ENCODE measurements at places on chromosomes 11 and 22.

GRCh38 chr11:6941970-6942369, 15.7 kb downstream of the ZNF215 start:
- no peak for DNase-seq

DNA sequence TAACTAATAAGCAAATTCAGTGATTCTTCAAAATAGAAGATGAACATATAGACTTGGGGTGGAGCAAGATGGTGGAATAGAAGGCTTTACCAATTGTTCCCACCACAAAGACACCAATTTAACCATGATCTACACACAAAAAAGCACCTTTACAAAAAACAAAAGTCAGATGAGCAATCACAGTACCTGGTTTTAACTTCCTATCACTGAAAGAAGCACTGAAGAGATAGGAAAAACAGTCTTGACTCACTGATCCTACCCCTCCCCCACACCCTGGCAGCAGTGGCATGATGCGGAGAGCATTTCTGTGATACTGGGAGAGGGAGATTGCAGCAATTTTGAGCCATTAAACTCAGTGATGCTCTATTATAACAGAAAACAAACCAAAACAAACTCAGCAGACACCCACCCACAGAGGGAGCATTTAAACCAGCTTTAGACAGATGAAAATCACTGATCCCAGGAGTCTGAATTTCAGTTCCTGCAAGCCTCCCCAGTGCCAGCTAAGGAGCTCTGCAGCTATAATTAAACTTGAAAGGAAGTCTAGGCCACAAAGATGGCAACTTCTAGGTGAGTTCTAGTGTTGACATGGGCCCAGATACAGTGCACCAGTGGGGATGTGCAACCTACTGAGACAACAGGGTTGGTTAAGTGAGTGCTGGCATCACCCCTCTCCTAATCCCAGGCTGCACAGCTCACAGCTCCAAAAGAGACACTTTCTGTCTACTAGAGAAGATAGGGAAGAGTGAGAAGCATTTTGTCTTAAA, 161.8 kb upstream of the GRIA4 start:
- no peak for DNase-seq

DNA sequence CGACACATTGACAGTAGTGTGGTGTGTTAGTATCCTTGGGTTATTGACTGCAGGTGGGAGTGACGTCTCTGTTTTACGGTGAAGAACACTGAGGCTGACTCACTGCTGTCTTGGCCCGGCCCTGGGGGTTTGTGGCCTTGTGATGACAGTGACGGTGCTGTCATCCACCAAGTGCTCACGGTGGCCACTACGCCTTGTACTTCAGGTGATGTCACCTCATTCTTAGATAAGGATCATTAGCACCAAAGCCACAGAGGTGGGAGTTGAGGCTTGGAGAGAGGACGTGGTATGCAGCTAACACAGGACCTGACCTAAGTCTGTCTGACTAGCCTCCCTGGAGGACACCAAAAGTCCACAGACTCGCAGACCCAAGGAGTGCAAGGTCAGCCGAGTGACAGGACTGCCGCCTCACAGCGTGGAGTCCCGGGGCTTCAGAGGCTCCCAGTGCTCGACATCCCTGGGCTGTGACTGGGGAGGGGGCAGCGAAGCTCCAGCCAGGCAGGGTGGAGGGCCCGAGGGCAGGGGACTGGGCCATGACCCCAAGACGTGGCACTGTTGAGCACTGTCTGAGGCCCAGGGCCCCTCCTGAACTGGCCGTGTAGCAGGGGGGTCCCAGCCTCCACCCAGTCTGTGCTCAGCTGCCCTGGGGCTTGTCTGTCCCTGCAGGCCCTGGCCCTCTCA, 56.5 kb downstream of the NAT10 start:
- DNase-seq, result peak; percentile 53

GRCh38 chr11:17473071-17473744, 3.4 kb downstream of the ABCC8 start:
- DNase-seq, result no peak

DNA sequence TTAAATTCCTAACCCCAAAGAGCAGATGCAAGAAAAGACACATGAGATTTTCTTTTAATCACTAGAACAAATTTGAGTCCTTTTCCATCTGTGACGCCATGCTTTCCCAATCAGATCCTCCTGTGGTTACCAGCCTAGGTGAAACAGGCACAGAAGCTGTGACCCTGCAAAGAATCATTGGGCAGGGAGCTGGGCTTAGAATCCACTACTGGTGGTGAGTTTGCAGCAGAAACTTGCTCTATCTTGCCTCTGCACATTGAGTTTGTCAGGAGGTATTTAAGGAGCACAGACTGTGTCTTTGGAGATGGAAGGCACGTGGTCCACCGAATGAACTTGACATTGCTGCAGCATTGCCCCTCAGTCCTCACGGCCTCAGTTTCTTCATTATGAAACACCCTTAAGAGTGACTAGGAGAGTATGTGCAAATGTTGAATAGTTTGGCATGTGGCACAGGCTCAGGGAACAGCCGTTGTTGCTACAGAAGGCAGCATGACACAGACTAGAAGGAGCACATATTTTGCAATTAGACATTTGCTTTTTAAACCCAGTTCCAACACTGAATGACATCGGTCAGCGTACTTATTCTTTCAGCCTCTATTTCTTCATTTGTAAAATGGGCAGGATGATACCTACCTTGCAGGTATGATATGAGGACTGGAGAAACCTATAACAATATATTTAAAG, 127.6 kb downstream of the DBX1 start:
- no peak for DNase-seq

GRCh38 chr11:66715346-66716085, 13.5 kb downstream of the SPTBN2 start:
- no peak for DNase-seq

DNA sequence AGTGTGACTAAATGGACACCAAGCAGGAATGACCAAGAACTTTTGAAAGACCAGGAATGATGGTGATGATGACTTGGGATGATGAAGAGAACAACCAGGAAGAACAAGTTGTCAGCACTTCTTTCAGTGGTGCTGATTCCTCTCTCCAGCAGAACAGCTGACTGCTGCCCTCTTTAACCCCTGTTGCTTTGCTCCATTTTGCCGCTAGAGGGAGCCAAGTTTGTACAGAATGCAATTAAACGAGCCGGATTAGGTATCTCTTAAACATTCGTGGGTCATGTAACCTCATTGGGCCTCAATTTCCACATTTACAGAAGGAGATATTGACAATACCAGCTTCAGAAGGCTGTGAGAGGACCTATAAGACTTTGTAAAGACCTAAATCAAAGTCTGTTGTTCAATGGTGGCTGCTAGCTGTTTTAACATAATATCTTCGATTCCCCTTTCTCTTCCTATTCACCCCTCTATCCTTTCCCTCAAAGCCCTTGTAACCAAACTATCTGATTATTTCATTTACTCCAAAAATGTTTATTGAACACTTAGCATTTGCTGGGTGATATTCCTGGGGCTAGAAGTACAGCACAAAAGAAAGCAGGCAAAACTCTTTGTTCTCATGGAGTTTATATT, 1.9 kb downstream of the OR4S1 start:
- peak; percentile 34 for DNase-seq

GRCh38 chr11:34911676-34912075, 4.5 kb downstream of the APIP start:
- DNase-seq, result no peak

GRCh38 chr11:109884501-109884900, 208.7 kb upstream of the ZC3H12C start:
- DNase-seq, result no peak

DNA sequence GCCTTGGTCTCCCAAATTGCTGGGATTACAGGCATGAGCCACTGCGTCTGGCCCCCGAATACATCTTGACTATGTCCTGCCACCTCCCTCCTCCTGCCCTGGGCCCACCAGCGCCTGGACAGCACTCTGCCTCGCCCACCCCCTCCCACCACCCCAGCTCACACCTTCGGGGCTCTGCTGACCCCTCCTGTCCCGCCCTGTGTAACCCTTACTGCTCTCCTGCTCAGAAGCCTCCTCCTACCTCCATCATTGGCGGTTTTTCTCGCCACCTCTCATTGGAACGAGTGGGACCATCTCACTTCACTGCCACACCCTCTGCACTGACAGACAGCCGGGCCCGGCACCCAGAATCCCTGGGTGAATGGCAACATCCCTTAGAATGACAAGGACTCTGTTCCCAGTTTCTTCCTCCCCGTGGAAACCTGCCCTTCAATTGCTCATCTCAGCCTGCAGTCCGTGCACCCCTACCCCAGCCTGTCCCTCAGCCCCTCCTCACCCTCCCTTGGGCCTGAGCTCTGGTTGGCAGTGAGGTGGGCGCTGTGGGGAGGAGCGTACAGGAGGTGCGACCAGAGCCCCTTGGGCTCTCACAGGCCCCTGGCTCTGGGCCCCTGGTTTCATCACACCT, 32.2 kb downstream of the LRRC74B start:
- no peak for DNase-seq

- no peak for DNase-seq
Measured at GRCh38 chr11:109704432-109704831, 282.4 kb downstream of the C11orf87 start.

DNA sequence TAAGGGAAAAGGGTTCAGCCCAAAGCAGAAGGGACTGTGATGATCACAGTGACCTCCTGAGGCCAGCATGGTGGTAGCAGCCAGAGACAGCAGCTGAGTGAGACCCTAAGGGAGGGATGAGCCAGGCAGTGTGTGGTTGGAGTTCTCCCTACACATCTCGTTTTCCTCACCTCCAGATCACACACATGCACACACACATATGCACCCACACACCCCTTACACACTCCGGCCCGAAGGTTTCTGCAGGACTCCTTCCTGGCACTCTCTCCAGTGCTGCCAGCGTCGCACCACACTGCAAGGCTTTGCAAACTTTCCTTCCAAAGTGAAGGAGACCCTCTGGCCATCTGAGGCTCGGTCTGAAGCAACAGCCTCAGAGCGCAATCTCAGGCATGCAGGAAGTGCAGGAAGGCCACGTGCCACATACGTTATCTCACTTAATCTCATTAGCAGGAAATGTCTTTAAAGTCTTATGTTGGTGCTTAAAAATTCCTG, 26.9 kb upstream of the TP53I11 start:
- DNase-seq, result peak; percentile 65

DNA sequence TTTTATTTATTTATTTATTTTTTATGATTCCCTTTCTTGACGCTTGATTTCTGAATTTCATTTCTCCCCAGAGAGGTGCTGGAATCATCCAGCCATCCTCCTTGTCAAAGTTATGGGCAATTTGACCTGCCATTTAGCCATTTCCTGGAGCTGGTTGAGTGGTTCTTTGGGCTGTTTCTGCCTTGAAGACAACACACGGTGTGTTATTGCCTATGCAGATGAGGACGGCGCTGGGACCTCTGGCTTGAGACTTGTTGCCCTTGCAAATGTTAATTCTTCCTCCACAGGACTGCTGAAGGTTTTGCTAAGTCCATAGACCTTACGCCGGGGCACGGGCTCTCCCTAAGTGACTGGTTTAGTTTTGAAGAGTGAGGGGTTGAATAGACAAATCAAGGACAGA, 147.9 kb upstream of the PLET1 start:
- no peak for DNase-seq

DNA sequence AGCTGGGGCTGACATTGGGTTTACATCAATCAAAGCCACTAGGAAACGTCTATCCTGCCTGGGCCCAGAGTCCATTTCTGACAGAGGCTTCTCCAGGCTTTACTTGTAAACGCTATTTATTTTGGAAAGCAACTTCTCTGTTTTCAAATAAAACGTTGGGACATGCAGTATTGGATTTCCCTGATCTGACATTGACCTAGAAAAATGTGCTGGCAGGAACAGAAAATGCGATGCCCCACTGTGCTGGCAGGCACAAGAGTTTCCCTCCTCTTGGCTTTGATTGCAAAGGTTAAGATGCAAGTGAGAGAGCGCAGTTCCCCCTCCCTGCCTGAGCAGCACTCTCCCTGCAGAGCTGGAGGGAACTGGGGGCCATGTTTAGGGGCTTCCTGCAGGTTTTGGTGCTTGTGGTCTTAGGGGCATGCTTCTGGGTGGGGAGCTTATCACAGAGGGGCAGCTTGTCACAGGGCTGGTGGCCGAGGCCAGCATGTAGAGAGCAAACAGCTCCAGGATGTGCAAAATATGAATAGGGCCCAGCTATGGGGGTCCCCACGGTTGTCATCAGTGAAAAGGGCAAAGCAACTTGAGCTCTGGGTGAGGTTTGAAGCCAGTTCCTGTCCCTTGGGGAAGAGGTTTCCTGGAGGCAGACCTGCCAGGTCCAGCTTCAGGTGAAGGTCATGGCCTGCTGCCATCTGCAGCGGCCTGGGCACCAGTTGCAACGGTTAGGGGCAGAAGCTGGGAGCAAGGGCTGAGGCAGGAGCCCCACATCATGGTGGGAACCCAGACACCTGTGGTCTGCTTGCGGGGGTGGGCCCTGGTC, 42.3 kb upstream of the DKK3 start:
- DNase-seq, result no peak

GRCh38 chr11:122220321-122220720, 104.3 kb upstream of the BLID start:
- no peak for DNase-seq

GRCh38 chr22:50526108-50526833, 873 bp upstream of the SCO2 start:
- DNase-seq, result peak; percentile 73

- no peak for DNase-seq
Measured at GRCh38 chr11:117449111-117449693, 121.5 kb downstream of the CEP164 start.

GRCh38 chr11:123973816-123974215, 3.8 kb downstream of the OR10S1 start:
- no peak for DNase-seq

DNA sequence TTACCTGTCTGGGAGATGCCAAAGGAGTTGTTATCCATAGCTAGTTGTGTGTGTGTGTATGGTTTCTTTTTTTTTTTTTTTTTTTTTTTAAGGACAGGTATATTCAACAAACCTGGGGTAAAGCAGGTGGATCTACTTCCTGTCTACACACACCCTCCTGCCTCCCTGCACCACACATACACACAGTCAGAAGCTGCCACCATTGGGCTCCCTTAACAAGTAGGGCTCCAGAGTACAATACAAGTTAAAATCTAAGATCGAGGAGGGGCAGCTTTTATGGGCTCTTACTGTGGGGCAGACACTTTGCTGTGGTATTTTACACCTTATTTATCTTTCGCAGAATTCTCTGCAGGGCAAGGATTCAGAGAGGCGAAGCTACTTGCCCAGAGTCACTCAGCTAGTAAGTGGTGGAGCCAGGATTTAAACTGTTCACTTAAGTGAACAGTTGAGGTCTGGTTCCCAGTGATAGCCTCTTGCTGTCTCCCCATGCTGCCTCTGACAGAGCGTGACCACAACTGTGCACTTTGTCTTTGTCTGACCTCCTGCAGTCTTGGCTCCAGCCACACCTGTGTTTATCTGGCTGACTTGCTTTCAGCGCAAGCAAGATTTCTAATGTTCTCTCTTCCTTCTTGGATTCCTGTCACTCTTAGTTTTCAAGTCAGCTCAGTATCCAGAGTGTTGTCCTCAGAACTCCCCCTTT, 135.0 kb downstream of the CSNK2A3 start:
- no peak for DNase-seq

GRCh38 chr22:44975427-44976262, 34.2 kb downstream of the PHF21B start:
- DNase-seq, result peak; percentile 86

GRCh38 chr11:46522682-46523281, 71.0 kb downstream of the AMBRA1 start:
- no peak for DNase-seq

- DNase-seq, result no peak
Measured at GRCh38 chr11:96021901-96022650, 98.2 kb upstream of the MTMR2 start.

All from fibroblast of villous mesenchyme (primary cell).